ENCODE measurements at places on chromosomes 2 and 18.

DNA sequence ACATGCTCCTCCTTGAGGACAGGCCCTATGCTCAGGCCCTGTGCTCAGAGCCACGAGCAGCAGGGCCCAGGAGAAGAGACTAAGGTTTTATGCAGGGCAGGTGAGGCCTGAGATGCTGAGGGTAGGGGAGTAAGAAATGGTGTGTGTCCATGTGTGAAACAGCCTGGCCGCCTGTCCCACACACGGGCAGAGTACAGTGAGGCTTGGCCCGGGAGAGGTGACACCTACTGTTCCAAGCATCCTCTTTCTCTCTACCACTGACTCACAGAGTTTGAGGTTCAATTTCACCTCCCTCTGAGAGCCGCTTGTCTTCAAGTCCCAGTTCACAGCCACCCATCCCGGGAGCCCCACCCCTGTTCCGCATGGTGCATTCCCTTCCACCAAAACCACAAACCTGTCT is 54.1 kb downstream of the ADNP2 start:
- ATAC-seq, result no peak

DNA sequence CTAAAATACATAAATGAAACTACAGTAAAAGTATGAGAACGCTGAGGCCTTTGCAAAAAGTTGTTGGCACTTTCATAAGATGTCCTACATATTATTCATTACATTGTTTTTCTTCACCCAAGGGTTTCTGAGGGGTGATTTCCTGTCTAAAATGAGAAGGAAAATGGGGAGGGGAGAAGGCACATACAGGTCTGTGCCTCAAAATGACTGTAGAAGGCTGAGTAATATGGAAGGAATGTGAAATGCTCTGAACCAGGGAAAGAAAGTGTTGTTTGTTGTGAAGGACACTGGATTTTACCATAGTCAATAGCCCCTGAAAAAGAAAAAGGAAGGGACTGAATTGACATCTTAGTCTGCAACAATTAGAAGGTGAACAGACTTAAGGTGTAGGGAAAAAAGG is 99.5 kb upstream of the RNF152 start:
- peak; percentile 93 for ATAC-seq

DNA sequence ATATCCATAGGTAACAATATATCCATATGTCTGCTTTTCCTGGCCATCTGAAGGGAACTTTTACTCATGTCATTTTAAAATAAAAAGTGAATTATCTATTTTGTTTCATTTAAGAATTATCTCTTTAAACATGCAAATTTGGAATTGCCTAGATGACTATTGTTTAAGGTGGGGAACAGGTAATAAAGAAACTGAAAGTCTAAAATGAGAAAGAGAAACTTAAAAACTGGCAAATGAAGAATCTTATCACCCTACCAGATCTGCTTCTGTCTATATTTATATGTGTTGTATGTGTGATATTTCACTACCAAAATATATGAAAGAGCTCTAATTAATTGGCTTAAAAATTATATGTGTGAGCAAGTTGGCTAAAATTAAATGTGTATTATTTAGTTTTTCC is 243.2 kb upstream of the KCNH7 start:
- ATAC-seq, result no peak

- ATAC-seq, result no peak
These were observed 73.5 kb upstream of the LHCGR start for GRCh38 chr2:48829036-48829435.

- no peak for ATAC-seq
These were observed 63.1 kb downstream of the MBP start for GRCh38 chr18:77069482-77069881.

GRCh38 chr18:29171892-29172755 is 995.2 kb upstream of the CDH2 start:
- peak; percentile 75 for ATAC-seq

DNA sequence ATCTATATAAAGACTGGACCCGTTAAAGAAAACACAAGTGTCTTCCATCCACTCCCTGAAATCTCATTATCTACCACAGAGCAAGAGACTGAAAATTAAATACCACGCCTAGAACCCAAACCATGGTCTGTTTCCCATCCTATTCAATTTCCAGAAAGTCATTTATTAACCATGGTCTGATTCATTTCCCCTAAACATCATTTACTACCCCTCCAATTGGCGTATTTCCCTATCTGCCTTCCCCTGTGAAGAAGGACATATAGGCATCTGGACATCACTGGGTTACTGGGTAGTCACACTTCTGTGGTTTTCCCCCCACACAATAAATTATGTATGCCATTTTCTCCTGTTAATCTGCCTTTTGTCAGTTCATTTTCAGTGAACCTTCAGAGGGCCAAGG is 30.8 kb downstream of the CCDC93 start:
- ATAC-seq, result peak; percentile 30

GRCh38 chr18:75066936-75067335 is 142.0 kb downstream of the PTGR3 start:
- ATAC-seq, result no peak

- no peak for ATAC-seq
These were observed 262.1 kb downstream of the CPS1 start for GRCh38 chr2:210818473-210818872.

- ATAC-seq, result no peak
These were observed 404.7 kb downstream of the BCL11A start for GRCh38 chr2:60148716-60149115.

- ATAC-seq, result no peak
These were observed 204.6 kb downstream of the TRIB2 start for GRCh38 chr2:12921321-12921720.

- ATAC-seq, result no peak
These were observed 854.6 kb downstream of the CNTNAP5 start for GRCh38 chr2:124879640-124880039.

DNA sequence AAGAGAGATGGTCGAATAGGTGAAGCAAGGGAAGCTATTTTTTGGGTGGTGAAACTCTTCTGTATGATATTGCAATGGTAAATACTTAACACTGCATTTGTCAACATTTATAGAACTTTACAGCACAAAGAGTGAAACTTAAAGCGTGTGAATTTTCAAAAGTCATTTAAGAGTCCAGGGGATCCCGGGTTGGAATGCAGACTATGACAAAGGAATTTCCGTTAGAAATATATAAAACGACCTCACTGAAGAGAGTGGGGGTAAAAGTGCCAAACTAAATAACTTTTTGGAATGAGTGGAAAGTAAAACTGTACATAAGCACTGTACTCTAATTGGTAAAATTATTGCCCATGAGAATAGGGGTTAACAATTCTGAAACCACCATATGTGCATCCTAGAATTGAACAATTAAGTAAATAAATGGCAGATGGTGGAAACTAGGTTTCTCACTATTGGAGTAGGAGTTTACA is 191.0 kb upstream of the FN1 start:
- no peak for ATAC-seq

GRCh38 chr2:102764083-102764482 is 2.3 kb downstream of the TMEM182 start:
- ATAC-seq, result no peak

GRCh38 chr2:76556018-76556417 is 845.3 kb upstream of the GCFC2 start:
- ATAC-seq, result no peak

- peak; percentile 81 for ATAC-seq
These were observed 1.4 kb downstream of the WNT6 start for GRCh38 chr2:218860950-218861381.

DNA sequence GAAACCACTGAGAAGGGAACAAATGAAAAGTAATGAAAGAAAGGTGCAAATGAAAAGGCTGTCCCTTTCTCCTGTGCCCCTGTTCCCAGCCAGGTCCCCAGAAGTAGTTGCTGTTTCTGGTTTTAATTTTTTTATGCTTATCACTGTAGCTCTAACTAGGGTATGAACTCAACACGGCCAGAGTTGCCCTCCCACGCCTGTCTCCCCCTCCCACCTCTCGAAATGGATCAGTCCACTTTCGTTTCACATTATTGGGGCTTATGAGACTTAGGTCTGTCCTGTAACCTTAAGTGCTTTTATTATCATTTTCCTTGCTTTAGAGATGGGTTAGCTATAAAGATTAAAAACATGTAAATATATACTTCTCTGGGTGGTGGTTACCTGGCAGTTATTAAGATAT is 8.6 kb downstream of the RBFA start:
- no peak for ATAC-seq

- ATAC-seq, result no peak
These were observed 294.3 kb upstream of the SETBP1 start for GRCh38 chr18:44386401-44386800.

DNA sequence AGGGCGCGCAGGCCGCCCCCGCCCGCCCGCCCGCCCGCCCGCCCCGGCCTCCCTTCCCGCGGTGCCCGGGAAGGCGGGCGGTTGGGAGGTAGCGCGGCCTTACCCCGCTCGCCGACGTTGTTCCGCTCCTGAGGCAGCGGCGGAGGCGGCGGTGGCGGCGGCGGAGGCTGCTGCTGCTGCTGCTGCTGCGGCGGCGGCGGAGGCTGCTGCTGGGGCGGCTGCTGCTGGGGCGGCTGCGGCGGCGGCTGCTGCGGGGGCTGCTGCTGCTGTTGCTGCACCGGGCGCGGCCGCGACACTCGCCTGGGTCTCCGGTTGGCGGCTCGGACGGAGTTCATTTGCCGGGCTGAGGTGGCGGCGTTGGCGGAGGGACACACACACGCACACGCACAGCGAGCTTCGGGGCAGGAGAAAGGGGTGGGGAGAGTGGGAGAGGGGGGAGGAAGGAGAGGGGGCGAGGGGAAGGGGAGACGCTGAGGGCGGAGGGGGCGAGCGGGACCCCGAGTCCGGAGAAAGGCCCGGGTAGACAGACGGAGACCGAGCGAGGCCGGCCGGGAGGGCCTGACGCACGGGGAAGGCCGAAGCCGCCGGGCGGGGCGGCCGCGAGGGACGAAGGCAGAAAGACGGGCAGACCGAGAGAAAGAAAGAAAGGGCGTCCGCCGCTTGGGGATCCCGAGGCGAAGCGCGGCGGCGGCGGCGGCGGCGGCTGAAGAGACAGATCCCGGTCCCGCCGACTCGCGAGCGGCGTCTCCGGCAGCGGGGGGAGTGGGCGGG is 727 bp downstream of the FBXO11 start:
- ATAC-seq, result peak; percentile 40

GRCh38 chr18:9174302-9174701 is 37.7 kb downstream of the ANKRD12 start:
- no peak for ATAC-seq

- no peak for ATAC-seq
These were observed 54.2 kb downstream of the INPP4A start for GRCh38 chr2:98498703-98499440.

GRCh38 chr2:113213061-113213930 is 39.5 kb downstream of the PSD4 start:
- no peak for ATAC-seq

GRCh38 chr2:118492335-118492734 is 355.1 kb downstream of the EN1 start:
- no peak for ATAC-seq

- ATAC-seq, result no peak
These were observed 39.7 kb downstream of the ANXA4 start for GRCh38 chr2:69781321-69782248.

- peak; percentile 55 for ATAC-seq
These were observed 36.0 kb downstream of the PAIP2B start for GRCh38 chr2:71190656-71191569.

GRCh38 chr2:135169900-135170753 is 118.0 kb downstream of the RAB3GAP1 start:
- no peak for ATAC-seq

DNA sequence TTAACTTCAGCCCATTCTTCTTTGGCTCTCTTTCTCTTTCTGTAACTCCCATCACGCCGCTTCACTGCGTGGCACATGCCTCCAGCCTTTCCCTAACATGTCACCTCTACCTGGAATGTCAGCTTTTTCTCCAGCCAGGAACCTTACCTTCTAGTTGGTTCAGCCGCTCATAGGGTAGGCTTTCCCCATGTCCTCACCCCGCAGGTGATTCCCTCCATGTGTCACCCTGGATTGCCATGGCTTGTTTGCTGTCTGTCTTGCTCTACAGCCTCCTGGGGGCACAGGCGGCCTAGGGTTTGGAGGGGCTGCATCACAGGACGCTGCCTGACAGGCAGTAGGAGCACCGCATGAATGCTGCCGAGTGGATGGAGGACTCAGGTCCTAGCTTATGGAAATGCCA is 39.2 kb downstream of the ARHGEF4 start:
- ATAC-seq, result no peak

DNA sequence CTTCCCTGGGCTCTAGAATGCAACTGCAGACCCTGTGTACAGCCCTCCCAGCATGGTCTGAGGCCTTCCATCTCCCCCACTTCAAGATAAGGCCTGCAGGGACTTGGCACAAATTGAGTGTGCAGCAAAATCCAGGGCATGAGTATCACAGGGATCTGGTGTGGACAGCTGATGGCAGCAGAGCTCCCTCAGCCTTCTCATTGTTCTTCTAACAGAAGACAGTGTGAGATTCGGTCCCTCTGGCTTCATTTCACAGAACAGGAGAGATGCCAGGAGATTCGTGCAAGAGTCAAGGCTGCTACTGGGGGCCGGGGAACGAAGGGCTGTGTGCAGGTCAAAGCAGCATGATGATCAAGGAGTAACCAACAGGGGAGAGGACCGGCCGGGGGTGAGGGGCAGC is 85.8 kb downstream of the UXS1 start:
- ATAC-seq, result peak; percentile 63

- ATAC-seq, result peak; percentile 14
These were observed 292.5 kb downstream of the MTX2 start for GRCh38 chr2:176561706-176562105.
